ENCODE measurements at places on chromosomes 2 and 18. TPM values are rescaled to one million over a fixed set of nuclear protein-coding genes. Genes with fewer than 3 reads are reported as not detected.

GRCh38 chr2:225274751-225275150, 124.8 kb upstream of the NYAP2 start:
- no peaks in the 10 kb centered on the region for H3K4me1 ChIP-seq
- no peak for DNase-seq
- H3K27ac ChIP-seq, result no peak overlapping the region
- H3K27me3 ChIP-seq, result no peaks in the 10 kb centered on the region
- no peaks in the 10 kb centered on the region for H3K36me3 ChIP-seq

- no peak overlapping the region for H3K4me3 ChIP-seq
- no peaks in the 10 kb centered on the region for H3K36me3 ChIP-seq
- no peaks in the 10 kb centered on the region for H3K27me3 ChIP-seq
- DNase-seq, result no peak
- H3K4me1 ChIP-seq, result no peaks in the 10 kb centered on the region
Measured at GRCh38 chr2:220533485-220533884, 906.1 kb downstream of the SLC4A3 start.

DNA sequence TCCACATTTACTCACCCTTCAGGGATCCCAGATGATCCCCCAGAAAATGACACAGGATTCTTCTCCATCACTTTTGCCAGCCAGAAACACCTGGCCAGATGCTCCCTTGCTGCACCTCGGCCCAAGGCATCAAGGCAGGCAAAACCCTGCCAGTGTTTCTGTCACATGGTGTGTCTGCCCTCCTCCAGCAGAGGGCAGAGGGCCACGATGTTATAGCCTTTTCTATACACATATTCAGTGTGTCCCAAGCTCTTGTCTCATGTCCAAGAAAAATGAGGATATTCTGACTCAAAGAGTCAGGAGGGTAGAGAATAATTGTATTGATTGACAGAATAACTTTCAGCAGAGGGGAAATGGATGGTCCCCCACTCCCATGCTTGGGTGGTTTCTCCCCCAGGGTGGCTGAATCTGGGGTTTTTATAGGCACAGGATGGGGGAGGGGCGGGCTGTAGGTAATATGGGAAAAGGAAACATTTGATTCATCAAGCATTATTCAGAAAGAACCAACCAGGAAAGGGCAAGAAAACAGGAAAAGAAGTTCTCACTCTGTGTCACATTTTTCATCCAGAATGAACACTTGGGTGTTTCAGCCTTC, 933.9 kb downstream of the TRIB2 start:
- no peak overlapping the region for H3K27ac ChIP-seq
- H3K27me3 ChIP-seq, result no peaks in the 10 kb centered on the region
- H3K4me1 ChIP-seq, result no peaks in the 10 kb centered on the region
- no peaks in the 10 kb centered on the region for H3K36me3 ChIP-seq
- H3K4me3 ChIP-seq, result no peak overlapping the region

Gene PIEZO2
- not detected for total RNA-seq

DNA sequence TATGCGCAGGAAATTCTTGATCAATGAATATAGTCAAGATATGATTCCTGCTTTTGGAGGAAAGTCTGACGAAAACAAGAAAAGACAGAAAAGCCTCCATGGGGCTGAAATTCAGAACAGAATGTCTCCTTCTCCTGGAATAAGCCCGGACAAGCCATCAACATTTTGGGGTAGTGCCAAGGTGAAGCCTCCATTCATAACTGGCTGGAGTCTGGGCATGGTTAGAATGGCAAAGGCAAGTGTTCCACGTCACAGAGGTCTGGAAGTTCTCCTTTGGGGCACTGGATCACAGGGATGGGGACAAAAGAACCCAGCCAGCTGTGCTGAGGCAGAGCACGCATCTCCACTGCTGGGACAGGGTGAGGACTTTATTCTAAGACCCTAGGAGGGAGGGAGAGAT, 505.7 kb downstream of the CMPK2 start:
- no peaks in the 10 kb centered on the region for H3K36me3 ChIP-seq
- H3K4me3 ChIP-seq, result no peak overlapping the region
- no peaks in the 10 kb centered on the region for H3K4me1 ChIP-seq
- DNase-seq, result no peak
- H3K27me3 ChIP-seq, result no peaks in the 10 kb centered on the region

Gene DBI
- 147 TPM for total RNA-seq

- no peaks in the 10 kb centered on the region for H3K4me1 ChIP-seq
- no peak overlapping the region for H3K4me3 ChIP-seq
- DNase-seq, result no peak
- no peaks in the 10 kb centered on the region for H3K36me3 ChIP-seq
Measured at GRCh38 chr2:22134421-22134820, 1010.7 kb downstream of the TDRD15 start.

- H3K4me1 ChIP-seq, result no peaks in the 10 kb centered on the region
- H3K27me3 ChIP-seq, result no peaks in the 10 kb centered on the region
- no peak overlapping the region for H3K27ac ChIP-seq
- H3K36me3 ChIP-seq, result no peaks in the 10 kb centered on the region
- no peak overlapping the region for H3K4me3 ChIP-seq
Measured at GRCh38 chr2:221641181-221641871, 69.2 kb upstream of the EPHA4 start.

GRCh38 chr2:178333851-178334250, 117.1 kb downstream of the PRKRA start:
- DNase-seq, result no peak
- no peaks in the 10 kb centered on the region for H3K4me1 ChIP-seq
- H3K4me3 ChIP-seq, result no peak overlapping the region
- no peaks in the 10 kb centered on the region for H3K36me3 ChIP-seq
- peaks cover 4% of the 10 kb centered on the region for H3K27me3 ChIP-seq
- no peak overlapping the region for H3K27ac ChIP-seq

Gene NT5DC4
- not detected for total RNA-seq

DNA sequence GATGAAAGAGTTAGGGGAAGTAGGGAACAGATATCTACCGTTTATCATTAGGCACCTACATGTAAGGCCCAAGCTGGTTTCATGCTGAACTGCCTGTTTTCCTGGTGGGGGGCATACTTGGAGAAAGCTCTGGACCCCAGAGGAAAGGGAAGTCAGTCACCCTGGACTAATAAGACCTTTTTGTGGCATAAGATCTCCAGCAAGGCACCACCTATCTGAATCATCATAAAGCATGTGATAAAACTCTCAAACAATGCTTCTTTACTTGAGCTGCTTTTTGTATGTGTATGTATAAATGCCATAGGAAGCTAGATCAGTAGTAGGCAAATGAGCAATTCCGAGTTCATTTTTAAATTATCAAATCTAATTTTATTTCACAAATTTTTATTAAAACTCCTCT, 104.8 kb downstream of the TANC1 start:
- DNase-seq, result no peak
- H3K4me3 ChIP-seq, result no peak overlapping the region
- no peaks in the 10 kb centered on the region for H3K4me1 ChIP-seq
- H3K36me3 ChIP-seq, result no peaks in the 10 kb centered on the region
- H3K27me3 ChIP-seq, result peaks cover 2% of the 10 kb centered on the region

GRCh38 chr18:45844938-45845337, 19.5 kb downstream of the SIGLEC15 start:
- no peak for DNase-seq
- peaks cover 5% of the 10 kb centered on the region for H3K27me3 ChIP-seq
- no peak overlapping the region for H3K27ac ChIP-seq
- H3K4me3 ChIP-seq, result no peak overlapping the region

DNA sequence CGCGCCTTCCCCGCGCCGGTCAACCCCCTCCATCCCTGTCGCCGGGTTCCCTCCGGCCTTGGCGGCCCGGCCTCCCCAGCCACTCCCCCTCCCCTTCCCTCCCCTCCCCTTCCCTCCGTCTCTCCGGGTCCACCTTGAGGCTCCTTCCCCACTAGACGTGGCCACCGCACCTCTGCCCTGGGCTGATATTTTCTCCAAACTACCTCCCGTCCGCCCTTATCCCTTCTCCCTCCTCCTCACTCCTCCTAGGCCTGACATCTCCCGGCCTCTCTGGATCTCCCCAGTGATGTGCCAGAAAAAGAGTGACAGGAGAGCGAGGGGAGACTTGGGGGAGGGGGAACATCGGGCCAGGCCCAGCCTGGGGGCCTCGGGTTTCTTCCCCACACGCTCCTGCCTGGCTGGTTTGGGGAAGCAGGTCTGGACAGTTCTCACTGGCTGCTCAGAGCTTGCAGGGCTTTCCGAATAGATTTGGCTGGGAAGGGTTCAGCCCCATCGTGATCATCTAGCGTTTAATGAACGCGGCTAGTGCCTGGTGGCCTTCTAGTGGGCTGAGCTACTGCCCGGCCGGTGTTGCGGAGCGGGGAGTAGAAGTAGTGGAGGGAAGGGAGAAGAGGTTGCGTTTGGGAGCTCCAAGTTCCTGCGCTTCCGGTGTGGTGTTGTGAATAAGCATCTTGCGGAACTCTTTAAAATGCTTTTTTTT, 641 bp downstream of the MAPRE3 start:
- peaks cover 52% of the 10 kb centered on the region for H3K27me3 ChIP-seq
- DNase-seq, result no peak
- peaks cover 14% of the 10 kb centered on the region for H3K4me1 ChIP-seq
- peak overlapping the region; percentile 14 for H3K27ac ChIP-seq

- H3K27me3 ChIP-seq, result no peaks in the 10 kb centered on the region
- H3K36me3 ChIP-seq, result peaks cover 2% of the 10 kb centered on the region
- H3K27ac ChIP-seq, result peak overlapping the region; percentile 88
- H3K4me3 ChIP-seq, result peak overlapping the region; percentile 96
Measured at GRCh38 chr2:111884592-111884964, 585 bp upstream of the ANAPC1 start.
